ENCODE measurements at places on chromosomes 5 and 9.

DNA sequence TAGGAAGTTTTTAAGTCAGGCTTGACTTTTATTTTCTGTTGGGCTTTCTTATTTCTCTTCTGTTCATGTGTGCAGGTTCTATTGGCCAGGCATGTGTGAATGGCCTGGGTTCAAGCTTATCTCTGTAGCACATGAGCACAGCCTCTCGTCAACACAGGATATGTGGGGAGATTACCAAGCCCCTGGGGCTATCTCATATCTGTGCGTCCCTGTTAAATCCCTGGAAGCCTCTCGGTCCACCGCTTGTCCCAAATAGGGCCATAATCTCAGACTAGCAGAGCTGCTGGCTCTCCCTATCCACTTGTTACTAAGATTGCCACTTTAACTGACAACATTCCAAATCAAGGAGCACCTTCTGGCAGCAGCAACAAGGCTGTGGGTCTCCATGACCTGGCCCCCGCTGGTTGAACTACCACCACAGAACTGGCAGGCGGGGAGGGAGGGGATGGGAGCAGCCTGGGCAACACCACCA, 28.4 kb upstream of the EBF1 start:
- DNase-seq: no peak

GRCh38 chr9:88994469-88995199, 3.4 kb downstream of the S1PR3 start:
- DNase-seq: no peak

DNA sequence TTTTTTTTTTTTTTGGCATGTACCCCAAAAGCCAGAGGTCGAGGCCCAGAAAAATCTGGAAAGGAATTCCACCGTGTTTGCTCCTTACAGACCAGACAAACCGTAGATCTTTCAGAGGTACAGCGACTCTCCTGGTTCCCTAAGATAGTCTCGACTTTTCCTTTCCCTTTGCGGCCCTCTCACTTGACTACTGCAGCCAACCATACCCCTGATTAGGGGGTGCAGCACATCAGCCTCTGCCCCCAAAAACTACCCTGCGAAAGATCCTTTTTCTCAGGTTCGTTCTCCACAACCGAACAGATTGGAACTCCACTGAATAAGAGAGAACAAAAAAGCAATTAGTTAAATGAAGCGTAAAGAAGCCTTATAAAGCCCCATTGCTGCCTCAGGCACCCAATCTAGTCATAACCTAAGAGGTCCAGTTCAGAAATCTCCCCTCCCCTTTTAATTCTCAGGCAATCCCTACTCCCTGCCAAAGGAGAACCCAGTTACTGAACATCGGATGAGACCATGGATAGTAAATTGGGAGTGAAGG, 379 bp upstream of the TICAM2 start:
- no peak for DNase-seq

GRCh38 chr5:150511578-150512367, 3.8 kb downstream of the NDST1 start:
- peak; percentile 62 for DNase-seq

GRCh38 chr5:40405996-40406740, 273.5 kb upstream of the PTGER4 start:
- DNase-seq: no peak

GRCh38 chr5:173014671-173015070, 31.1 kb downstream of the ATP6V0E1 start:
- no peak for DNase-seq

DNA sequence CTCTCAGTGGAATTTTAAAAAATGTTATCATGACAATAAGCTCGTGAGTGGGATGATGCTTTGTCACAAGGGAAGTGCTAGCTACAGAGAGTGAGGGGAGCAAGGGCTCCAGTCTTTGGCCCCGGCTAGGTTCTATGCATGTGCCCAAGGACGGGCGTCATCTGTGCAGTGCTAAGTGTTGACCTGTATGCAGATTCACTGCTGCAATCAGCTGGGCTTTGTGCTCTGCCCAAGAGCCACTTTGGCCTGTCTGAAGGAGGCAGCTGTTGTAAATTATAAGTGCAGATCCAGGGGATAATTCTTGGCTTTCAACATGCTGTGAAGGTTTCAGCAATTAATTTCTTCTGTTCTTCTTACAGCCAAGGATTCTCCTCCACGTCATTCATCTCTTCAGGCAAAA, 268.6 kb downstream of the PSAT1 start:
- no peak for DNase-seq

- peak; percentile 78 for DNase-seq
Observed at GRCh38 chr5:41707853-41708603, 162.2 kb downstream of the OXCT1 start.

DNA sequence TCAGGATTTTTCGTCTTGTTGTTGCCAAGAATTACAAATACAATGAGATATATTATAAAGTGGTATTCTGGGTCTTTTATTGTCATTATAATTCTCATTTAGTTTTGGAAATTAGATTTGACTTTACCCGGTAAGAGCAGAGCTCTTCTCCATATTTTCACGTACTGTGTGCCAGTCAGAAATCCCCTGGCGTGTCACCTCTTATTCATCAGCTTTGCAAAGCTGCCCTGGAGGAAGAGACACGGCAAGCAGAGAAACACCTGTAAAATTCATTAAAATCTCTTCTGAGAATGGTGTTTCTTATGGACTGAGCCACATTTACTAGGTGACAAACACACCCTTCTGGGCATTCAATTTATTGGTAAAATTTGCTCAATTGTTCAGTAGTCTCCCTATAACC, 440.4 kb downstream of the HINT1 start:
- DNase-seq: no peak

DNA sequence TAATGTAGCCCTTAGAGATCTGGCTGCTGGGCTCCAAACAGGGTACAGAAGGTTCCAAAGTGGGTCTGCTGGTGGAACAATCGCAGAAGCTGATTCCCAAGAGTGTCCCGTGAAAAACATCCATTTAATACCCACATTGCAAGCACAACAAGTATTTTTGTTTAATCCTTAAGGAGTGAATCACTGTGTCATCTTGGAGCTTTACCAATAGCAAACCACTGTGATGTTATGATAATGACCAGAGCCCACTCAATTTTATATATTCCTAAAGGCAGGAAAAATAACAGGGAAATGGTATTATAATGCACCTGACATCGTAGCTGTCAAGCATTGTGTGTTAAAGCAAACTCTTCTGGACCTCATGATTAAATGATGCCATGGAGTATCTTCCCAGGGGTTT, 291.9 kb downstream of the FBXL7 start:
- DNase-seq: no peak

DNA sequence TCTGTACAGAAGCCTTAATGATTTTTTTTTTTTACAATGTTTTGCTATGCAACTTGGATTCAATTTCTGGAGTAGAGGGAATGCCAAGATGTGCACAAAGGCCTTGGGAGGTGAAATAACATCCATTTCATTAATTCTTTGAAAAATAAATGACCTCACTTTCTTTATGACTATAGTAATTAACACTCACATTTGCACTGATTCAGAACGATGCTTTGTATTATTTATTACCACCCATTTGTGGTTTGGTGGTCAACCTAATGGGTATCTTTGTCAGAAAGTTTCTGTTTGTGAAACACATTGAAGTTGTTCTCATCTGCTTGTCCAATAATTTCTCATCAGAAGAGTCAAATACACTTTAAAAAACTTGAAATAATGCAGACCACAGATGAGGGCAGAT, 169.3 kb downstream of the NTRK2 start:
- no peak for DNase-seq

DNA sequence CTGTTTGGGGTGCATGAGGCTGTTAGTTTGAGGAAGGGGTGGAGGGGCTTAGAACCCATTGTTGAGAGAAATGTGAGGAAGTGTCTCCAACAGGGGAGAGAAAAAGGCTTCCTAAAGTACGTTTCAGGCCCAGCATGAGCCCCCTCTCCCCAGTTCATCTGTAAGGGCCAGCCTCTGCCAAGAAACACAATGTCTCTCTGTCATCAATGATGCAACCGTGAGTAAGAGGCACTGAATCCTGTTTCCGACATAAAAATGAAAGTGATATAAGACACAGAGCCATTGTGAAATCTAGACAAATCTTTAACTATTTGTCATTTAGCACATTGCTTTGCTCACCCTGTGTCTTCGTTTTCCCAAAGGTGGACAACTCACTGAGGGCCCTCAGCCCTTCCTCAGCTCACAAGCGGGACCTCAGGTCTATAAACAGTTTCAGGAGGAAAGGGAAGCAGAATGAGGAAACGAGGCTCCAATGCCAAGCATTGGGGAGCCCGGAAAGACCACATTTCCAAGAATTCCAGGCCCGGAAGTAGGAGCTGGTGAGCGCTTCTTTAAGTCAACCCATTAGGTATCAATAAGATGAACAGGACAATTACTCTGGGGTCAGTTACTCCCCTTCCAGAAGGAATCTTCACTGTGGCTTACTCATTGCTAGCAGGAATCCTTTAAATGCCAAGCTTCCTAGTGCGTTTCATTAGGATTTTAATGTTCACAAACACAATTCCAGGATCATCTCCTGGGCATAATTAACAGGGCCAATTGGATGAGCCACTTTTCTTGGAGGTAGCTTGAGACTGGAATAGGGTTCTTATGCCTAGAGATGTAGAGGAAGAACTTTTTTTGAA, 59.0 kb upstream of the KLF4 start:
- no peak for DNase-seq

GRCh38 chr9:105673850-105674387, 11.7 kb downstream of the TAL2 start:
- DNase-seq: peak; percentile 45

- peak; percentile 71 for DNase-seq
Observed at GRCh38 chr9:96219026-96219899, 82.7 kb downstream of the HSD17B3 start.

DNA sequence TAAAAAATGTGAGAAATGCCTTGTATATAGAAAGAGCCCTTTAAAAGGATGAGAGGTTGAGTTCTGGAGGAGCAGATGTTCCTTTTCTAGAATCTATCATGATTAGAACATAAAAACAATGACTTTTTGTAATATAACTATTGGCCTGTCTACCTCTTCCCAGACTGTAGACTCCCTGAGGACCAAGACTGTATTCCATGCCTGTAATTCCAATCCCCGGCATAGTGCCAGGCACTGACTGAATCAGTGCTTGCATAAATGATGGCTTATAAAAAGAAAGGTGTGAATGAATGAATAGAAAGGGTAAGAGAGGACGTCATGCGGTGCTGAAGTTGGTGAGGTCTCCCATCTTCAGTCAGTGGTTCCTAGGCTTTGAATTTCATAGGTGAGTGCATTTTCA, 92.6 kb upstream of the GDNF start:
- no peak for DNase-seq

GRCh38 chr9:102499468-102499867, 495.7 kb upstream of the CYLC2 start:
- no peak for DNase-seq

- no peak for DNase-seq
Observed at GRCh38 chr5:68049053-68049713, 166.4 kb upstream of the PIK3R1 start.

GRCh38 chr5:92553326-92553725, 1027.7 kb downstream of the NR2F1-AS1 start:
- no peak for DNase-seq

- no peak for DNase-seq
Observed at GRCh38 chr9:113964495-113965170, 88.5 kb downstream of the ZNF618 start.

All from GM23338 (cell line).